ENCODE measurements at places on chromosomes 6 and 20.
A peak's percentile ranks its signal among the peaks of the same experiment; 100 is the strongest.

GRCh38 chr20:59015812-59016711 is 3.2 kb upstream of the TUBB1 start:
- DNase-seq = peak; percentile 1

DNA sequence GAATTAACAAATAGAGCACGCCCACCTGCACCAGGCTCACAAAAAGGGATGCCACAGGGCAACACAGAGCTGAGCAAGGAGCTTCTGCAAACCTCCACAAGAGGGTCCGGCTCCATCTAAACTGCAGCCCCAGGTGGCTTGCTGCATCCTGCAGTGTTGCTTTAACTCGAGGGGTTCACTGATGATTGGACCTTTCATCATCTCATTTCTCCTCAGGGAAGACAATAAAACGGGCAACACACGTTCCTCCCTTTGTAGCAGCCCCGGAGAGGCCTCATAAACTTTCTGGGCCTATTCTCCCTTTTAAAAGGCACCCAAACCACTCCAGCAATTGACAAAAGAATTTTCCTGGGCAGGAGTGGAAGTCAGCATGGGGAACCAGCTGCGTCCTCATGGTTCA is 161.5 kb upstream of the CDH4 start:
- DNase-seq = no peak

DNA sequence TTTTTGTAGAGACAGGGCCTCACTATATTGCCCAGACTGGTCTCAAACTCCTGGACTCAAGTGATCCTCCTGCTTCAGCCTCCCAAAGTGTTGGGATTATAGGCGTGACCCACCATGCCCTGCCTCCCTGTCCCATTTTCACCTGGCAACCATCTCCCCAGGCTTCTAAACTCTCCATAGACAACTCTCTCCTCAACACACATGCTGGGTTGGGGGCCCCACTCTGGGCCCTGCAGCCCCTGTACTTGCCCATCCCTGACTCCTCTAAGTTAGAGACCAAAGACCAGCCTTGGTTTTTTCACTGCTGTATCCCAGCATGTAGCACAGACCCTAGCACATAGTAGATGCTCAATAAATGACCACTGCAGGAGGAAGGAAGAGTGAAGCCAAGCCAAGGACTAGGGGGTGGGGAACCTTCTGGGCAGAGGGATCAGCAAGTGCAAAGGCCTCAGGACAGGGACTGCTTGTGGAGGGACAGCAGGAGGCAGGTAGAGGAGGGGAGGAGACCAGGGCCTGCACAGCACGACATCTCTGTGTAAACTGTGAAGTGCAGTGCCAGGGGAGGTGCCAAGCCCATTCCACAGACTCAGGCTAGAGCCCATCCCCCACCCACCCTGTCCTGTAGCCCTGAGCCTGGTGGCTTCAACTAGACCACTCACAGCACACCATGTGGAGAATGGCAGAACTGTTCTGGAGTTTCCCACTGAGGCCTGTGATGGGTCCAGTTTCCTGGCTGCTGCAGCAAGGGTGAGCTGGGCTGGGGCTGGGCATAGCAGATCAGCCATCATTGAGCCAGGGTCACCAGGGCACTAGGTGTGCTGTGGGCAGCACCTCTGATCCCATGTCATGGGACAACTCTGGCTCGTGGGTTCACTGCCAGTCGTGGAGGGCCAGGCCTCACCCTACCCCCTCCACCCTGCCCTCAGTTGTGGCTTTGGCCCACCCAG is 3.4 kb upstream of the SRC start:
- no peak for DNase-seq

DNA sequence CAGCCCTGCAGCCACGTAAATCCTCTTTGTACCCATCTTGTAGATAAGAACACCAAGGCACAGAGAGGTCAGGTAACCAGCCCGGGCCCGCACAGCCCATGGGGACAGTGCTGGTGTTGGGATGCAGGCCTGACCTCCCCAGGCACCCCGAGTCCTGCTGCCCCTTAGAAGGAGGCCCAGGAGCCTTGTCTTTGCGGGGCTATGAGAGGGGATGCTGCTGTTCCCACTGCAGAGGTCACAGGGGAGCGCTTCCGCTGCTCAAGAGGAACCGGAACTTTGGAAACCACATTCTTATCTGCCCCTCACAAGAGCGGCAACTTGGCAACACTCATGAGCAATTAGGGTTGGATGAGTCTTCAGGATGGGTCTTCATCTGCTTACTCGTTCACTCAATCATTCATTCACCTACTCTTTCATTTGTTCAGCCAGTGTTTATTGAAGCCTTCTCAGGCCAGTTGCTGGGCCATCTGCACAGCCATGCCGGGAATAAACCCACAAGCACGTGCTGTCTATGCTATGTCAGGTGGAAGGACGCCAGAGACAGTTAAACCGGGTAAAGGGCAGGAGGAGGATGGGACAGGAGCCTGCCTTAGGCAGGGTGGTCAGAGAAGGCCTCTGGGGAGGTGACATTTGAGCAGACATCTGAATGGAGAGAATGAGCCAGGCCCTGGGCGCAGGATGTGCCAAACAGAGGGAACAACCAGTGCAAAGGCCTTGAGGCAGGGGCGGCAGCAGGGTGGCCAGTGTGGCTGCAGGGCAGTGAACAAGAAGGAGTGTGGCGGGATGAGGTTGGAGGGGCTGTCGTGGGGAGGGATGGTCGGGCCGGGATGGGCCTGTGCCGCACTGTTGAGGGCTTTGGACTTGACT is 60.8 kb downstream of the RBM38 start:
- DNase-seq = no peak

- DNase-seq = no peak
Observed at GRCh38 chr6:37514321-37514771, 14.7 kb upstream of the CCDC167 start.

All from GM03348 (cell line).